NCI-H1930 (cell line): ENCODE measurements at places on chromosomes 1 and 21.
A peak's percentile ranks its signal among the peaks of the same experiment; 100 is the strongest.

- DNase-seq = no peak
Measured at GRCh38 chr1:246384616-246385015, 122.5 kb downstream of the SMYD3 start.

- DNase-seq = no peak
Measured at GRCh38 chr1:3984586-3984985, 84.5 kb upstream of the C1orf174 start.

- DNase-seq = no peak
Measured at GRCh38 chr1:39076127-39076798, 50.1 kb downstream of the NDUFS5 start.

DNA sequence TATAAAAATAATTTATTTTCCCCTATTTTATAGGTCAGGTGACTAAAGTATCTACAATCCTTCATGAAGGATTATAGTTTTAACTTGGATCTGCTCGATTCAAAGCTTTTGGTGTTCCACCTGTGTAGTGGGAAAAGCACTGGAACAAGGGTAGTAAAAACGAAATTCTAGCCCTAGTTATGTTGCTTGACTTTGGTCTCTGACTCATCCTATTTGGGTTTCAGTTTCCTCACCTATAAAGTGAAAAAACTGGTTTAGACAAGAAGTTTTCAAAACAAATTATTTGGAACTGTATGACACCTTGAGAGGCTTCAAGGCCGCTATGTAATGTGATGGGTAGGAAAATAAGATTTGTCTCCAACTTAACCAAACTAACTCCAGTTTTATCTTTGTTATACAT, 505.2 kb upstream of the ZRANB2 start:
- DNase-seq = no peak

- no peak for DNase-seq
Measured at GRCh38 chr21:45470087-45470515, 65.1 kb downstream of the COL18A1 start.

DNA sequence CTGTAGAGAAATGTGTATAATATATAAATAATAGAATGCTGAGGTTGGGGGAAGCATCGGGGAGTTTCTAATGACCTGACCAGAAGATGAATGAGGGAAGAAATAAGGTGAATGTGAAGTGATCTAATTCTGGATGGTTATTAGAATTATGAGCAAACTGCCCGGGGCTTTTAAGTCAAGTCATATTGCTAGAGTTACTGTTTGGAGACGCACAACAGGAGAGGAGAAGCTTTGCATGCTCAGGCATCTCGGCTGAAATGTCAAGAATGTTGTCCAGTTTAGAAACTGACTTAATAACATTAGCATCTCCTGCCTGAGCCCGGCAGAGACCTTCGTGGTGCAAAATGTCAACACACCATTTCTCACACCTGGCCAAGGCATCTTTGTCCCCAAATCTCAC, 119.1 kb downstream of the RRAGC start:
- DNase-seq = no peak

DNA sequence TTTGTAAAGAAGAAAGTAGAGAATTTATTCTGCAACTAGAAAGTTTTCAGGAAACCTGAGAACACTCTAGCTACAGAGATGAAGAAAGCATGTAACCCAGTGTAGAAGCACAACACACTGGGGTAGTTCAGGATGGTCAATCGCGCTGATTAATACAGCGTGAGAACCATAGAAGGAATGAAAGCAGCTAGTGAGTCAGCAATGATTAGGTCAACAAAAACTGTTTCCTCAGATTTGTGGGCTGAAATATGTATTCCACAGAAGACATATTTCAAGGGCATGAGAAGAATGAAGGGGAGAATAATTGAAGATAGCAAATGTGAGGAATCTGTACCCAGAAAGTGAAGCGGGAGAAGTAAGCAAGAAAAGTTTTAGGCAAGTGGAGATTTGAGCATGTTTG, 97.8 kb upstream of the ADGRL2 start:
- no peak for DNase-seq

DNA sequence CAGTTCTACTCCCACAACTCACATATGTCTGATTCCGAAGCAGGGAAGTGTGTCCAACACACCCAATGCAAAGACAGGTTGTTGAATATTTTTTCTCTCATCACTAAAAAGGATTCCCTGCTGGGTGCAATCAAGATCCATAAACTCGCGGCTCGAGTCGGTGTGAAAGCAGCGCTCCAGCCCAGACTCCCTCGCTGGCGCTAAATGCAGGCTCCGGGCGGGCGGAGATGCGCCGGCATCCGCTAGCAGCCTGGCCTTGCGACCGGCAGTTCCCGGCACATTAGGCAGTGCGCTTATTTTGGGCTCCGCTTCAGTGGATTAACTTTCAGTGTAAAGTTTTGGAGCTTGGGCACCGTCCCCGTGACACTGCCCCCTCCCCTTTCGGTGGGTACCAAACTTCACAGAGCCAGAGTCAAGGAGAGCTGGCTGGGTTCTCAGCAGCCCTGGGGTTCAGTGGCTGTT, 87.7 kb upstream of the POU3F1 start:
- no peak for DNase-seq

GRCh38 chr1:116777831-116778830, 23.9 kb downstream of the CD2 start:
- no peak for DNase-seq

DNA sequence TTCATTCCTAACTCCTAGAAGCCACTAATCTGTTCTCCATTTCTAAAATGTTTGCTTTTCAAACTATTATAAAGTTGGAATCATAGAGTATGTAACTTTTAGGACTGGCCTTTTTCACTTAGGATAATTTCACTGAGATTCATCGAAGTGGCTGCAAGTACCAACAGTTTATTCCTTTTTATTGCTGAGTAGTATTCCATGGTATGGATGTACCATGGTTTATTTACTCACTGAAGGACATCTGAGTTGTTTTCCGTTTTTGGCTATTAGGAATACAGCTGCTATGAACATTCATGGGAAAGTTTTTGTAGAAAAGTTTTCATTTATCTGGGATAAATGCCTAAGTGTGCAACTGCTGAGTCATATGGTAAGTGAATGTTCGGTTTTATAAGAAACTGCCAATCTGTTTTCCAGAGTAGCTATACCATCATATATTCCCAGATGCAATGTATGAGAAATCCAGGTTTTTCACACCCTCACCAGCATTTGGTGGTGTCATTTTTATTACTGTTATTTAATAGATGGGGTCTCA, 66.3 kb downstream of the SLC27A3 start:
- DNase-seq = no peak

DNA sequence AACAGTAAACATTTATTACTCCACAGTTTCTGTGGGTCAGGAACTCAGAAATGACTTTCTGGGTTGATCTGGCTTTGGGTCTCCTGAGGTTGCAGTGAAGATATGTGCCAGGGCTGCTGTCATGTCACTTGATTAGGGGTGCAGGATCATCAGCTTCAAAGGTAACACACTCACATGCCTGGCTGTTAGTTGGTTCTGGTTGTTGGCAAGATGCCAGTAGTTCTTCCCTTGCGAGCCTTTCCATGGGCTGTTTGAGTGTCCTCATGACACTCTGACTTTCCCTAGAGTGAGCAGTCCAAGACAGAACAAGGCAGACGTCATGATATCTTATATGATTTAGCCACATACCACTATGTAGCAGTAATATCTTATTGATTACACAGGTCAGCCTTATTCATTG, 1.8 kb downstream of the SWT1 start:
- no peak for DNase-seq

GRCh38 chr1:52683367-52683940, 14.7 kb downstream of the COA7 start:
- no peak for DNase-seq

DNA sequence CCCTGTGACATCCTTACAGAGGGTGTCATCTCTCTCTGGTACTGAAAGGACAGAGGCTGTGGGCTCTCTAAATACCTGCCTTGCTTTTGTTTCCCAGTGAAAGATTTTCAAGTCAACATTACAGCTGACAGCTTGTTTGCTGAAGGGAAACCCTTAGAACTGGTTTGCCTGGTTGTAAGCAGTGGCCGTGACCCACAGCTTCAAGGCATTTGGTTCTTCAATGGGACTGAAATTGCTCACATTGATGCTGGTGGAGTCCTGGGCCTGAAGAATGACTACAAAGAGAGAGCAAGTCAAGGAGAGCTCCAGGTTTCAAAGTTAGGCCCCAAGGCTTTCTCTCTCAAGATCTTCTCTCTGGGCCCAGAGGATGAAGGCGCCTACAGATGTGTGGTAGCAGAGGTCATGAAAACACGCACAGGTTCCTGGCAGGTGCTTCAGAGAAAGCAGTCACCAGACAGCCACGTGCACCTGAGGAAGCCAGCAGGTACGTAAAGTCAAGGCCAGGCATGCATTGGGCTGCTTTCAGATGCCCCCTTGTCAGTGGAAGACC, 11.8 kb downstream of the CD101 start:
- no peak for DNase-seq

DNA sequence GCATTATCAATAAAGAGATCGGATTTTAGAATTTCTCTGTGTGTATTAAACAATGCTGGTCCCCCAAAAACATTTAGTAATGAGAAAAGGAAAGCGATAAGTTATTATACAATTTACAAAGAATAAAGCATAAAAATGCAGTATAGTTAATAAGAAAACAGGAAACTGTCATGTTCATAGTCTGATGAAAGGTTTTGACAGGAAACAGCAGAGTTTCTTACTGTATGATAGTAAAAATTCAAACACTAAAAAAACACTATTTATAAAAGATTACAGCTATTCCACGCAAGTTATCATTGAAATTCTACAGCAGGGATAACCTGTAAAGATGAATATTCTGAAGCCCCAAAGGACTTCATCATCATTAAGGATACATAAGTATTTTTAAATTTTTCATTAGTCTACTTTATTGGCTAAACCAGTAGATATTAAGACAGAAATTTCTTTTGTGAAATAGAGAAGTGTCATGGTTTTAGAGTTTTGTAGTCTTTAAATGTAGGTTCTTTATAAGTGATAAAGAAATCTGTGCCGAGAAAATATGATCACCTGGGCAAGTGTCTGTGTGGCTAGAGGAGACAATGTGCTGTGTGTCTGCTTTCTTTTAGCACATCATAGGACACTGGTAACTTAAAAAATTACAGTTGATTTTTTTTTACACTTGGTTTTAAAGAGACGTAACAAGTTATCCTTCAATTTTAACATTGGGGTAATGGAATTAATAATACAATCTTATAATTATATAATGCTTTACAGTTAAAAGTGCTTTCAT, 49.7 kb upstream of the GFI1 start:
- DNase-seq = no peak

DNA sequence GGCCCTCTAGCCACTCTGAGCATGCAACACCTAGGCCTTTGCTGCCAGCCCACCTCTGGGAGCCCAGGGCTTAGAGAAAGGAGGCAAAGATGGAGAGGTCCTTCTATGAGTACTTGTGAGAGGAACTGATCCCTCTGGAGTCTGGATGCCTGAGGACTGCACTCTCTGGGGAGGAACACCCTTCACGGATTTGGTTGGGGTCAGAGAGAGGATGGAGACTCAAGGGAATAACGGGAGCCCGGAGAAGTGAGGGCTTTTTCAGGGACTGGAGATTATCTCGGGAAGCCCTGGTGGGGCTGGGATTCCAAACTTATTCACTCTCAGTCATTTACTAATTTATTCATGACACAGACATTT, 413 bp upstream of the C1orf232 start:
- no peak for DNase-seq

- DNase-seq = no peak
Measured at GRCh38 chr1:21313203-21313885, 23.1 kb upstream of the ECE1 start.

DNA sequence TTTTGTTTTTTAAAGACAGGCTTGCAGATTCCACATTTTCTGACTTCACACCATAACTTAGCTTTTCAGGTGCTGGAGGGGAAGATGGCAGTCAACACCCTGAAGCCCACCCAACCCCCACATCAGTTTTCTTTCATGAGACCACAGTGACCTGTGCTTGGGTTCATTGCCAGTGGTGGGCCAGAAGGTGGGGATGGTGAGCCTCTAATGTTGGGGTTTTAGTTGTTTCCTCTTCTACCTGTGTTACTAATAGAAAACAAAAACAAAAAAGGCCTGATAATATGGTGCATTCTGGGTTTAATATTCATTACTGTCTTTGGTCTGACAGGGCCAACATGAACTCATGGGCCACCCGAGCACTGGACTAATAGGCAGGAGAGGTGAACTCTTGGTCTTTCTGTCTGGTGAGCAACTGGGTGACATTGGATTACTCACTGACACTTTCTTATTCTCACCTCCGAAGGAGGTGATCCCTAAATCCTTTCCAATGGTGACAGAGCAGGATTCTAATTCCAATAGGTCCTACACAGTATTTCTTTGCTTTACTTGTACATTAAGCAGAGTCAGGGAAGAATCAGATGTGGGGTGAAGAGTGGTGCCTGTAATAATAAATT, 132.8 kb downstream of the CLIC6 start:
- no peak for DNase-seq

- no peak for DNase-seq
Measured at GRCh38 chr1:158149175-158149574, 31.5 kb upstream of the CD1D start.

- DNase-seq = no peak
Measured at GRCh38 chr1:204882479-204882878, 11.8 kb downstream of the NFASC start.

GRCh38 chr1:100793659-100794058, 74.1 kb downstream of the VCAM1 start:
- DNase-seq = peak; percentile 14
